NCI-H146 (cell line): ENCODE measurements at places on chromosomes 1 and 21.
A peak's percentile ranks its signal among the peaks of the same experiment; 100 is the strongest.

DNA sequence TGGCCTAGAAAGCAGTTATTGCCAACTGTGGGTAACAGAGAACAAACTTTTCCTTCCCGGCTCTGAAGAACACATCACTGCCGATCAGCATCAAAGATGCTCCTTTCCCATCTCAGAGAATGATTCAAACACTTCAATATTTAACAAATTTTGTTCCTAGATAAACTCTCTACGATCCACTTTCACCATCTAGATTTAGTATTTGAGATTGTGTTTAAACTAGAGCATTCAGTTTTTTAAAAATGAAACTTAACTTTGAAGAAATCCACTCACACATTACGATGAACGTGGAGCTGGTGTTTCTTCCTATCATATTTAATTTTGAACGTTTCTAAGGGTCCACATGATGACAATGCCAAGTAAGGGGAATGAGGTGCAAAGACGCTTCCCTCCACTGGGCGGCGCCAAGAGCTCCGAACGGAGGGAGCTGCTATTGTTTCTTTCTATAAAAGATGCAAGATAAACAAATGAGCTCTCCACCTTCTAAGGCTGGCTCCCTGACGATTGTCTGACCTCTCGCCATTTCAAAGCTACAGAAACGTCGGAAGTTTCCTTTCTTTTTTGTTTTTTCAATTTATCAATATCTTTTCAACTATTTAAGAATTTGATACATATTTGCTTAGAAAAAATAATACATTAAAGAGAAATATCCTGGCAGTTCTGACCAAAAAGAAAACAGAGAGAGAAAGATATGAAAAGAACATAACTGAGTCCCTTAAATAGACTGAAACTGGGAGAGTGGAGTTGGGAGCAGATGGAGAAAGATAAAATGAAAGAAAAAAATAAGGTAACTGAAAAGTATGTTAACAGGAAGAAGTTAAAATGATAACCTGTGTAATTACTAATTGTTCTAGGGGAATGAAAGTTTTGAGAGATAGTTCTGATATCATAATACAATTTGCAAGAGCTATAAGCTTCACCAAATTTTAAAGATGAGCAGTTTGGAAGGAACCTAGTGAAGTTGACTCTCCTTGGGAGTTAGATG lies 4.4 kb upstream of the BARHL2 start:
- peak; percentile 64 for DNase-seq

- no peak for DNase-seq
Observed at GRCh38 chr1:201791051-201791778, 37.7 kb upstream of the IPO9 start.

DNA sequence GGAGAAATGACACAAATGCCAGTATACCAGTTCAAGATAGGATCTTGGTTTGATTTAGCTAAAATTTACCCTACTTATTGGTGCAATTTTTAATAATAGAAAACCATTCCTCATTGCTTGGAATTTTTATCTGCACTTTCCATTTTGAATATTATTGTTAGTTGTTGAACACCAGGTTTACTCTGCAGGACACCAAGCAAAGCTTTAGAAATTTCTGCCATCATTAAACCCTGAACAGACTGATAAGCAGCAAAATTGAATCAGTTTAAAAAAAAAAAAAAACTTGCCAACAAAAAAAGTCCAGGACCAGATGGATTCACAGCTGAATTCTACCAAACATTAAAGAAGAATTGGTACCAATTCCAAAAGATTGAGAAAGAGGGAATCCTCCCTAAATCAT lies 71.5 kb downstream of the POU2F1 start:
- DNase-seq: no peak

- DNase-seq: no peak
Observed at GRCh38 chr1:118202076-118202608, 17.1 kb upstream of the SPAG17 start.

DNA sequence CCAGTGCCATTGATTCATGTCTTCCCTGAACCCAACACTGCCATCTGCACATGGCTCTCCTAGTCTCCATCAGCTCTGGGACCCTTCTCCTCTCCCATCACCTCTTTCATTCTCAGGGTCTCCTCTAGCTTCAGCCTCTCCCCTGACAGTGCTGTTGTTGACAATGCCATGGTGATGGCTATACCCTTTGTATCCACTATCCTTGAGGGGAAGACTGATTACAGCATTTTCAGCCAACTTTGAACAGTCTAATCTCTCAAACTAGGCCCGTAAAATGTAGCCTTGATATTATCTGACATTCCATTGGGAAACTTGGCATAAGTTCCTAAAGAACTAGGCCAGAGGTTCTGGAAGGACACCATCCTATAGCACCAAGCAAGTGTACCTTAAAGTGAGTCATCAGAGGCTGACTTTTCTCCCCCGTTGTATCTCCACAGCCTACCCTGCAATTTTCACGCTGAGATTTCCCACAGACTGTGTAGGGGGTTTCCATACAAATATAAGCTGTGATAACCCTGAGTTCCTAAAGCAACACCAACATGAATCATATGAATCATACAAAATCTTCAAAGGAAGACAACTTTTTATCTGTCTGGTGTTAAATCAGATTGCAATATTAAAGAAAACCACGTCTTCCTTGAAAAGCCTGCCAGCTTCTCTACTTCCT lies 5.8 kb downstream of the HAO2 start:
- no peak for DNase-seq

GRCh38 chr1:84996846-84997666 lies at the start of gene MCOLN2:
MCOLN2 (minus strand) TSS chr1:84997113; CDS start chr1:84996872, 241 bp downstream.
- peak; percentile 43 for DNase-seq
